ENCODE measurements at places on chromosomes 7 and 10. TPM values are rescaled to one million over a fixed set of nuclear protein-coding genes. Genes with fewer than 3 reads are reported as not detected.

DNA sequence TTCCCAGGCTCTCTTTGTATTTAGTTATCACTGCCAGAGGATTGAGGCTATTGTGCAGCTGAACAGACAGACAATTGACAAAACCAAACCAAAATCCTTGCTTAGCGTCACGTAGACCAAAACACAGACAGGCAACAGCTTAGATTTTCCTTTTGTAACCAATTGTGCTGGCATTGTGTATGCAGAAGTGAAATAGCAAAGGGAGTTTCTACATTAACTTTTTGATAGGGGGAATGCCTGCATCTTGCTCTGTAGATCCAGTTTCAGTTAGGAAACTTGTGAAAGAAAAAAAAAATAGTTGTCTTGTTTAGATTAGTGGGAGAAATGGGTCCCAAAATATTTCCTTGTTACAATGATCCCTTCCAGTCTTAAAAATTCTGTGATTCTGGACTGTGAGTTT lies 333.8 kb downstream of the BBS9 start:
- no peak for DNase-seq

DNA sequence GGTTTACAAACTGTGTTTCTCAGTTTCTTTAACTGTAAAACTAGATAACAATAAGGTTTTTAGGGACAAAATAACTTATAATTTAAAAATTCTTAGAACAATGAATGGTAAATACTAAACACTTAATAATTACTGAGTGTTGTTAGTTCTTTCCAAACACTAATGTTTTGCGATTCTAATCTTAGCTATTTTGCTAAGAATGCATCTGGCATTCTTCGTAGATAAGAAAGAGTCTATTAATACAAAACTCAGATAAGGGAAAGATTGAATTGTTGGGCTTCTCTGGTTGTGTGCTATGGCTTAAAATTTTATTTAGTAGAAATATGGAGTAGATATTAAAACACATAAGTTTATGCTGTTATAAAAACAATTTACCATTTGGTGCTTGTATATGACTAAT lies 45.4 kb downstream of the TMEM229A start:
- DNase-seq: no peak

DNA sequence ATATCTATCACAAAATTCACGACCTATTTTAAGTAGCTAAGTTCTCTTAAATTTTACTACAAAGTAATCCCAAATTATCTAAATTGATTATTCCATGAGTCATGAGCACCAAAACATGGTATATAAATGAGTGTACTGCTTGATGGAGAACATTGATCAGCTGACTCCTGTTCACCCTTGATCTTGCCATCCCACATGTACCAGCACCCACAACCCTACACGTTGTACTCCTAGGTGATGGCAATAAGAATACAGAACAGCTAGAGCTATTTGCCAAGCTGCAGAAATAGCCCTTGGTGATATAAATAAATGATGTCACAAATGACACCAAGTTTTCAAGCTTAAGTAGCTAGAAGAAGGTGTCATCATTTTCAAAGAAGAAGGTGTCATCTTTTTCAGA lies 235.5 kb downstream of the GRM8 start:
- DNase-seq: no peak

- DNase-seq: no peak
These were observed 5.5 kb upstream of the UNC5B start for GRCh38 chr10:71206911-71207310.

- DNase-seq: no peak
These were observed 107.4 kb downstream of the SLIT1 start for GRCh38 chr10:97078261-97078937.

DNA sequence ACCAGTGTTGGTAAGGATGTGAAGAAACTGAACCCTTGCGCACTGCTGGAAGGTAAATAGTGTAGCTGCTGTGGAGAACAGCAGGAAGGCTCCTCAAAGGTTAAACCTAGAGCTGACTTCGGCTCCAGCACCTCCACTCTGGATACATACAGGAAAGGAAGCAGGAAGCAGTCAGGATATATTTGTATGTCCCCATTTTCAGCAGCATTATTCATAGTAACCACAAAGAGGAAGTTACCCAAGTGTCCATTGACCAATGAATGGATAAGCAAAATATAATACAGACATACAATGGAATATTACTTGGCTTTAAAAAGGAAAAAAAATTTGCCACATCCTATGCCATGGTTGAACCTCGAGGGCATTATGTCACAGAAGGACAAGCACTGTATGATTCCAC lies 15.0 kb downstream of the RET start:
- DNase-seq: no peak

- no peak for DNase-seq
These were observed 9.0 kb upstream of the HIBADH start for GRCh38 chr7:27671675-27672074.

DNA sequence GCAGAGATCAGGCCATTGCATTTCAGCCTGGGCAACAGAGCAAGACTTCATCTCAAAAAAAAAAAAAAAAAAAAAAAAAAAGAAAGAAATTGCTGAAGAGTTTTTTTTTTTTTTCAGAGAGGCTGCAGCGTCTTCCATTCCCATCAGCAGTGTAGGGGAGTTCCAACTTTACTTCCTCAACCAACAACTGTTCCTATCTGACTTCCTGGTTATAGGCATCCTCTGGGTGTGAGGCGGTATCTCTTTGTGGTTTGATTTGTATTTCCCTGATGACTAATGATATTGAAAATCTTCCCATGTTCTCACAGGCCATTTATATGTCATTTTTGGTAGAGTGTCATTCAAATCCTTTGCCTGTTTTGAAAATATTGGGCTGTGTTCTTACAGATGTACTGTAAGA lies 40.2 kb downstream of the PRTFDC1 start:
- DNase-seq: no peak

GRCh38 chr10:36675458-36675880 lies 449.9 kb upstream of the ANKRD30A start:
- no peak for DNase-seq

GRCh38 chr7:22945584-22945983 lies 68.3 kb downstream of the HYCC1 start:
- DNase-seq: no peak

KAZALD1 gene
- total RNA-seq: 32.2 TPM

PGAM2 gene
- 1.1 TPM for total RNA-seq

HOGA1 gene
- 0.25 TPM for total RNA-seq

PAXIP1 gene
- 36.3 TPM for total RNA-seq

CHAT gene
- not detected for total RNA-seq

Measured in OCI-LY7 (cell line).